Osteocyte (in vitro differentiated cells): ENCODE measurements at places on chromosomes 3 and 15. TPM values are rescaled to one million over a fixed set of nuclear protein-coding genes. Genes with fewer than 3 reads are reported as not detected.

Gene ZNF501
- 4.0 and 4.9 TPM in 2 replicates for total RNA-seq

- no peak overlapping the region for H3K4me3 ChIP-seq
- H3K36me3 ChIP-seq, result peaks cover 55% of the 10 kb centered on the region
- H3K27me3 ChIP-seq, result no peaks in the 10 kb centered on the region
- no peak for DNase-seq
- H3K27ac ChIP-seq, result no peak overlapping the region
Observed at GRCh38 chr3:136296960-136297359, 46.8 kb downstream of the PCCB start.

DNA sequence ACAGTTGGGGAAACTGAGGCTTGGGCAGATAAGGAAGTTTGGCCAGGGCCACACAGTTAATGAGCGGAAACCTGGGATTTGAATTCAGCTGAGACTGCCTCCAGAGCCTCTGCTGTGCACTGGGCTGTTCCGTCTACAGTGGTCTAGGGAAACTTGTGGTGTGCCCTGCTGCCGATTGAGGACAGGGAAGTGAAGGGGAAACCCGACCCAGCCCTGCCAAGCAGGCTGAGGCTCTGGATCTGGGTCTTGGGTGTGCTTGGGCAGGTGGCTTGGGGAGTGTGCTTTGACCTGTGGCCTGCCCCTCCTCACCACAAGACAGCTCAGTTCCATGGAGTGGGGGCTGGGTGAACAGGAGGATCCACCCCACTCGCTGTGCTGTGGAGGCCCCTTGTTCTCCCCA, 17.6 kb downstream of the NISCH start:
- no peak for DNase-seq
- H3K36me3 ChIP-seq, result peaks cover 42% of the 10 kb centered on the region
- H3K4me3 ChIP-seq, result no peak overlapping the region
- H3K27me3 ChIP-seq, result no peaks in the 10 kb centered on the region
- H3K27ac ChIP-seq, result no peak overlapping the region

- no peak for DNase-seq
- no peak overlapping the region for H3K27ac ChIP-seq
- no peak overlapping the region for H3K4me3 ChIP-seq
- H3K27me3 ChIP-seq, result no peaks in the 10 kb centered on the region
- H3K36me3 ChIP-seq, result no peaks in the 10 kb centered on the region
Observed at GRCh38 chr3:150232992-150233451, 175.1 kb upstream of the TSC22D2 start.

GRCh38 chr15:53522991-53523390, 236.5 kb downstream of the WDR72 start:
- H3K27ac ChIP-seq, result no peak overlapping the region
- H3K4me1 ChIP-seq, result no peaks in the 10 kb centered on the region
- H3K4me3 ChIP-seq, result no peak overlapping the region
- no peaks in the 10 kb centered on the region for H3K36me3 ChIP-seq

GRCh38 chr3:8886546-8886945, 76.7 kb downstream of the RAD18 start:
- H3K36me3 ChIP-seq, result peaks cover 3% of the 10 kb centered on the region
- no peaks in the 10 kb centered on the region for H3K27me3 ChIP-seq
- peaks cover 61% of the 10 kb centered on the region for H3K4me1 ChIP-seq
- no peak overlapping the region for H3K4me3 ChIP-seq
- no peak for DNase-seq

- no peaks in the 10 kb centered on the region for H3K36me3 ChIP-seq
- peaks cover 6% of the 10 kb centered on the region for H3K4me1 ChIP-seq
- no peak for DNase-seq
- H3K4me3 ChIP-seq, result no peak overlapping the region
- H3K27ac ChIP-seq, result no peak overlapping the region
- H3K27me3 ChIP-seq, result peaks cover 60% of the 10 kb centered on the region
Observed at GRCh38 chr3:10469441-10470119, 35.8 kb downstream of the ATP2B2 start.

Gene CD47
- 44.8 and 51.2 TPM in 2 replicates for total RNA-seq

Gene RASGRP1
- total RNA-seq, result 0.11 and 0.26 TPM in 2 replicates

DNA sequence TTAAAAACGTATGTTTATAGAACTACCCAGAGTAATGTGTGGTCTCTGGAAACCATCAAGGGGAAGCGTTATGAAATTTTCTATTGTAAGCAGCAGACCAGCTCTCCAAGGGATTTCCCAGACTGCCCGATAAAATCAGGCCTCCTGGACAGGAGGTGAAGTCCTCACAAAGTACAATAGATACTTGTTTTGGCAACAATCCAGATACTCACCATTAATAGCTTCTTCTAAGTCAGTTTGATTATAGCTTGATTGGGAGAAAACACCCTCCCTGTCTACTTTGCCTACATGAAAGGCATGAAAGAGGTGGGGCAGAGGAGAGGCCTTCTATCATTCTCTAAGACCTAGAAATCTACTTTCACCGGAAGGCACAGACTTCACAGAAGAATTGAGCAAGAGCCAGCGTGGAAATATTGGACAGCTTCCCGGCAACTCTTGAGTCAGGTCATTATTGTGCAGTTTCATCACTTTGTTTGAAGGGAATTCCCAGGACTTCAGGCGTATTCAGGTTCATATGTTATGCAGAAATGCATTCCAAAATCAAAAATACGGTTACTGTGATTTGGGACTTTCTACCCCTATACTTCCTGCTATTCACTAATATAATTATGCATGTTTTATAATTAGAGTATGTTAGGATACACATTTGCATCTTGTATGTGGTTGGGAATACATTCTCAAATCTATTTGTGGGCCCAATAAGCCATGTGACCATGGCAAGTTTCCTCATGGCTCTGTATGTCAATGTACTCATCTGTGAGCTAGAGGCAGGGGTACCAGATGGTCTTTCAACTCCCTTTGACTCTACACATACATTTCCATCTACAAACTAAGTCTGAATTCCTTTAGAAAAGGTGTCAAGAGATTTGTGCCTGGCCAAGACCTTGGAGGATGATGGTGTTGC, 103.5 kb downstream of the CD47 start:
- H3K4me3 ChIP-seq, result no peak overlapping the region
- no peak for DNase-seq
- H3K27me3 ChIP-seq, result no peaks in the 10 kb centered on the region
- H3K27ac ChIP-seq, result peak overlapping the region; percentile 36
- H3K36me3 ChIP-seq, result no peaks in the 10 kb centered on the region
- peaks cover 33% of the 10 kb centered on the region for H3K4me1 ChIP-seq

DNA sequence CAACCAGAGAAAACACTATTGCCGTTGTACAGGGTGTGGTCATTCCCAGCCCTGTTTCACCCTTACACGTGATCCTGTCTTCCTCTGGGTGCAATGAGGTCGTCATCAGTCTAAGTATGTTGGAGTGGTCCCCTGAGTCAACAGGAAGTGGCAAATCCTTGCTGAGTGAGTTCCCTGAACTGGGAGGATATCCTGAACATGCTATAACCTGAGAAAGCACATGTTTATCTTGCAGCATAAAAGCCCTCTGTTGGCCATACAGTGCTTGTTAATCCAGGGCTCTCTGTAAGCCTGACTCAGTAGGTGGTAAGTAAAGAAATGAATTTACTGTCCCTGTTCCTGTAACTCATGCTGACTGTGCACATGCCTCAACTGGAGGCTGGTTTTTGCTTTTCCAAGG, 477.8 kb upstream of the RGMA start:
- no peaks in the 10 kb centered on the region for H3K4me1 ChIP-seq
- peaks cover 3% of the 10 kb centered on the region for H3K27me3 ChIP-seq
- H3K36me3 ChIP-seq, result no peaks in the 10 kb centered on the region
- no peak for DNase-seq
- no peak overlapping the region for H3K27ac ChIP-seq

Gene ZNF774
- 1.6 and 3.1 TPM in 2 replicates for total RNA-seq

DNA sequence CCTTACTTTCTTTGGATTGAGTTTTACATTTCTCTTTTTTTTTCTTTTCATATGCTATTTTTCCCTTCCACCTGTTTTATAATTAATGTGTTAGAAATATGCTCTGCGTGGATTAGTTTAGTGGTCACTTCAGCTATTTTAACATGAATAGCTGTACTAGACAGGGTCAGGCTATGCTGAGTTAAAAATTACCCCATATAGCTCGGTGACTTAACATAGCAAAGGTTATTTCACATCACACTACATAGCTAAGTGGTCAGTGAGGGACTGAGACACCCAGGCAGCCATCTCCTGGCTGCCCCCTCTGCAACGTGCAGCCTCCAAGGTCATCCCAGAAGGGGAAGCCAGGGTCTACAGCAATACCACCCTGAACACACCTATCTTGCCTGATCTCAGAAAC, 46.9 kb upstream of the KIF23 start:
- DNase-seq, result no peak
- H3K27ac ChIP-seq, result no peak overlapping the region
- no peak overlapping the region for H3K4me3 ChIP-seq
- no peaks in the 10 kb centered on the region for H3K27me3 ChIP-seq

Gene C3orf20
- not detected in 2 replicates for total RNA-seq

DNA sequence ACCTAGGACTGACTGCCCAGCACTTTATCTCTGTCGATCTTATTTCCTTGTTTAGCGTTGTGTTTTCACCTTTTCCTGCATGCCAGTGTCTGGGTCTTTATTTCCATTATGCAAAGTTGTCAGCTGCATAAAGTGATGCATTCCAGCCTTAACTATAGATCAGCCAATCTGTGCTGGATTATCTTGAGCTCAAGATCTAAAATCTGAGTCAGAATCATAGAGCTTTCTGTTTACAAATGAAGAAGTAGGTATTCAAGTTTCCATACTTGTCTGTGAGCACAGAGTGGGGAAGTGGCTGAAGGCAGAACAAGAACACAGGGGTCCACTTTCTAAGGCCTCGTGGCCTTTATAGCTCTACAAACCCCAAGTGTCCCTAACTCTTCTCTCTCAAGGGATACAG, 82.4 kb upstream of the PLCL2 start:
- H3K4me3 ChIP-seq, result no peak overlapping the region
- peaks cover 49% of the 10 kb centered on the region for H3K27me3 ChIP-seq
- DNase-seq, result no peak
- no peaks in the 10 kb centered on the region for H3K4me1 ChIP-seq

GRCh38 chr3:177196456-177197040, 734 bp downstream of the TBL1XR1 start:
- peak overlapping the region; percentile 93 for H3K4me3 ChIP-seq
- no peak for DNase-seq
- peaks cover 4% of the 10 kb centered on the region for H3K36me3 ChIP-seq
- peak overlapping the region; percentile 94 for H3K27ac ChIP-seq
- no peaks in the 10 kb centered on the region for H3K27me3 ChIP-seq
- peaks cover 46% of the 10 kb centered on the region for H3K4me1 ChIP-seq

Gene KNL1
- 5.6 and 6.2 TPM in 2 replicates for total RNA-seq

GRCh38 chr3:10942690-10943205, 49.8 kb upstream of the SLC6A1 start:
- H3K4me3 ChIP-seq, result no peak overlapping the region
- peaks cover 43% of the 10 kb centered on the region for H3K27me3 ChIP-seq
- no peak overlapping the region for H3K27ac ChIP-seq
- no peaks in the 10 kb centered on the region for H3K36me3 ChIP-seq
- peaks cover 3% of the 10 kb centered on the region for H3K4me1 ChIP-seq
- no peak for DNase-seq
